ENCODE measurements at places on chromosomes 7 and 10. TPM values are rescaled to one million over a fixed set of nuclear protein-coding genes. Genes with fewer than 3 reads are reported as not detected.
A peak's percentile ranks its signal among the peaks of the same experiment; 100 is the strongest.

- H3K4me1 ChIP-seq, result no peaks in the 10 kb centered on the region
- H3K36me3 ChIP-seq, result no peaks in the 10 kb centered on the region
- H3K27me3 ChIP-seq, result no peaks in the 10 kb centered on the region
- no peak for DNase-seq
These were observed 76.2 kb downstream of the SFMBT2 start for GRCh38 chr10:7334642-7334964.

DNA sequence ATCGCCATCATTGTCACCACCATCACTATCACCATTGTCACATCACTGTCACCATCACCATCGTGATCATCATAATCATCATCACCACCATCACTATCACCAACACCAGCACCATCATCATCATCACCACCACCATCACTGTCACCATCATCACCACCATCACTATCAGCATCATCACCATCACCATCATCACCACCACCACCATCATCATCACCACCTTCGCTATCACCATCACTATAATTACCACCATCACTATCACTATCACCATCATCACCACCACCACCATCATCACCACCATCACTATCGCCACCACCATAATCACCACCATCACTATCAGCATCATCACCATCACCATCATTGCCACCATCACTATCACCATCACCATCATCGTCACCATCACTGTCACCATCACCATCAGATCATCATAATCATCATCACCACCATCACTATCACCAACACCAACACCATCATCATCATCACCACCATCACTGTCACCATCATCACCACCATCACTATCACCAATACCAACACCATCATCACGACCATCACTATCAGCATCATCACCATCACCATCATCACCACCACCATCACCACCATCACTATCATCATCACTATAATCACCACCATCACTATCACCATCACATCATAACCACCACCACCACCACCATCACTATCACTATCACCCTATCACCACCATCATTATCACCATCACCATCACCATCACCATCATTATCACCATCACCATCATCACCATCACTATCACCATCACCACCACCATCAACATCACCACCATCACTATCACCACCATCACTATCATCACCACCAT is 6.0 kb upstream of the GNA12 start:
- no peak overlapping the region for H3K4me3 ChIP-seq
- no peak for DNase-seq
- no peak overlapping the region for H3K27ac ChIP-seq
- H3K27me3 ChIP-seq, result no peaks in the 10 kb centered on the region
- no peaks in the 10 kb centered on the region for H3K4me1 ChIP-seq
- H3K36me3 ChIP-seq, result no peaks in the 10 kb centered on the region

GRCh38 chr7:92854501-92855238 is 18.3 kb upstream of the CDK6 start:
- H3K36me3 ChIP-seq, result no peaks in the 10 kb centered on the region
- H3K27me3 ChIP-seq, result no peaks in the 10 kb centered on the region
- no peaks in the 10 kb centered on the region for H3K4me1 ChIP-seq
- H3K4me3 ChIP-seq, result no peak overlapping the region
- H3K27ac ChIP-seq, result no peak overlapping the region

DNA sequence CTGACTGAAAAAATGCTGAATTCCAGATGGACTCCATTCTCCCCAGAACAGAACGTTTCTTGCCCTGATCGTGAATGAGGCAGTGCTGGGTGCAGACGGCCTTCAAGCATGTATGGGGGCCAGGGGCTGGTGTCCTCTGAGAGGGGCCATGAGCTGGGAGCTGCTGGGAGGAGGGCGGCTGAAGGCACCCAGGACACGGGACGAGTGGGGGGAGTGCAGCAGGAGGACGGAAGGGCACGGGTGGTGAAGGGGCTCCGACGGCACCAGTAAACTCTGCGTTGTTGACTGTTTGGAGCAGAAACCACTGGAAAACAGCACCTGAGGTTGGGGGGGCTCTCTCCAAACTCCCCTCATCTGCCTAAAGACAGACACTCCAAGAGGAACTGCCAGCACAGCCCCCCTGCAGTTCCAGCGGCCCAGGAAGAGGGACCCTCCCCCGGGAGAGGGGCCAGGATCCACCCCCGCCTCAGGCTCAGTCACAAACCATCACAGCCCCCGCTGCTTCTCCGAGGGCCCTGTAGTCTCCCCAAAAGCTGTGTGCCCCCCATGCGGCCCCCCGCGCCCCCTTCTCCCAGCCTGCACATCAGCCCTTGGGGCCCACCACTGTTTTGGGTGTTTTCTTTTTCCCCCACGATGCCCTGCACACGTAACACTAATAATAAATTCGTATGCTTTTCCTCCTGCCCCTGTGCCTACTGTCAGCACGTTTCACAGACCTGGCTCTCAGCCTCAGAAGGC is 55.5 kb downstream of the DPYSL4 start:
- no peak overlapping the region for H3K27ac ChIP-seq
- peak; percentile 65 for DNase-seq
- no peaks in the 10 kb centered on the region for H3K36me3 ChIP-seq
- no peak overlapping the region for H3K4me3 ChIP-seq
- H3K27me3 ChIP-seq, result no peaks in the 10 kb centered on the region

DNAJB9 gene
- 28.4 TPM for total RNA-seq

- H3K27me3 ChIP-seq, result no peaks in the 10 kb centered on the region
- H3K36me3 ChIP-seq, result no peaks in the 10 kb centered on the region
- no peak overlapping the region for H3K27ac ChIP-seq
- DNase-seq, result no peak
- no peak overlapping the region for H3K4me3 ChIP-seq
These were observed 201.0 kb upstream of the TPK1 start for GRCh38 chr7:145036604-145037405.

DNA sequence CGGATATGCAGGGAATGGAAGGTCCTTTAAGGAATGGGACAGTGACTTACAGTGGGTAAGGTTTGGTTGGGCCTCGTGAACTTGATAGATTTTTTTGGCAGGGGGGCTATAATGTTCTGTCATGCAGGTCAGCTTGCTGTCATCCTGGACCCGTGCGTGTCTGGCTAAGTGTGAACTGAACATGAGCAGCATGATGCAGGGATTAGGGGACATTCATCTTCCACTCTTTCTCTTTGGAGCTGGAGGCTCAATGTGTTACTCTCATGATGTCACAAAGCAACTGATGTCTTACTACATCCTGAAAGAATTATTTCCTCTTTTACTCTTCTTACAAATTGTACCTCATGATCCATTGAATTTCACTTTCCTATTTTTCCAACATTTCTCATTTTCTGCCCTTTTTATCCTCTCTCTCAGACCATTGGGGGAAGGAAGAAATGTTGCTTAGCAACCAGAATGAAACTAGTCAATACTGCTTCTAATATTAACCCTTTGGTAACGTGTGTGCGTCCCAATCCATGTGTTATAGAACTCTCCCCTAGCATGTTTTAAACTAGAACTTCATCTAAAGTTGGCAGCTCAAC is 549.1 kb downstream of the LRMDA start:
- no peak for DNase-seq
- no peak overlapping the region for H3K27ac ChIP-seq

PON2 gene
- total RNA-seq, result 304 TPM

ZC3HAV1L gene
- 7.3 TPM for total RNA-seq

PNLIPRP2 gene
- total RNA-seq, result not detected

DNA sequence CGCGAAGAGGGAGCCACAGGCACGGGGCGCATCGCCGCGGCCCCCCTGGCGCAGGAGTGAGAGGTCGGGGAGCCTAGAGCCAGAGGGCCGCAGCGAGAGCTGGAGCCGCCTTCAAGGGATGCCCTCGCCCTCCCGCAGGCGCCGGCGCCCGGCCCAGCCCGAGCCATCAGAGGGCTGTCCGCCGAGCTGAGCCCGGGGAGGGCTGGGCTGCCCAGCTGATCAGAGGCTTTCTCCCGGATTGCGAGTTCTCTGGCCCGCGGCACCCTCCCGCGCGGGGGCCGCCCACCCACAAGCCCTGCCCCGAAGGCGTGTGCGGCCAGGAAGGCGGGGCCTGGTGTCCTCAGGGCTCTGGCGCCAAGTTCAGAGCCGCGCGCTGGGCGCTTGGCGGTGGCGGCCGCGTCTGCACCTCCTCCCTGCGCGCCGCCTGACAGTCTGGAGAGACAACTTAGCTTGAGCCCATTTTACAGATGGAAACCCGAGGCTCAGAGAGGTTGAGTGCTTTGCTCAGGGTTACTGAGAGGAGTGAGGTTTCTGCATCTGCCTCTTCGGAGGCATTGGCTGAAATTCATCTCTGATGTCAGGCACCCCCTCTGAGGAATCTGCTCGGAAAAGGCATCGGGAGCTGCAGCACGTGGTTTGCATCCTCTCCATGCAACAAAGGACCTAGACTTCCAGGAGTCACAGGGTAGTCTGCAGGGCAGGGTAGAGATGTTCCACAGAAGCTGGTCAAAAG is 3.8 kb upstream of the ANTXRL start:
- no peaks in the 10 kb centered on the region for H3K27me3 ChIP-seq
- no peak overlapping the region for H3K27ac ChIP-seq
- H3K36me3 ChIP-seq, result no peaks in the 10 kb centered on the region
- DNase-seq, result peak; percentile 96
- peak overlapping the region; percentile 56 for H3K4me3 ChIP-seq
- H3K4me1 ChIP-seq, result peaks cover 38% of the 10 kb centered on the region

CPA2 gene
- total RNA-seq, result not detected

DNA sequence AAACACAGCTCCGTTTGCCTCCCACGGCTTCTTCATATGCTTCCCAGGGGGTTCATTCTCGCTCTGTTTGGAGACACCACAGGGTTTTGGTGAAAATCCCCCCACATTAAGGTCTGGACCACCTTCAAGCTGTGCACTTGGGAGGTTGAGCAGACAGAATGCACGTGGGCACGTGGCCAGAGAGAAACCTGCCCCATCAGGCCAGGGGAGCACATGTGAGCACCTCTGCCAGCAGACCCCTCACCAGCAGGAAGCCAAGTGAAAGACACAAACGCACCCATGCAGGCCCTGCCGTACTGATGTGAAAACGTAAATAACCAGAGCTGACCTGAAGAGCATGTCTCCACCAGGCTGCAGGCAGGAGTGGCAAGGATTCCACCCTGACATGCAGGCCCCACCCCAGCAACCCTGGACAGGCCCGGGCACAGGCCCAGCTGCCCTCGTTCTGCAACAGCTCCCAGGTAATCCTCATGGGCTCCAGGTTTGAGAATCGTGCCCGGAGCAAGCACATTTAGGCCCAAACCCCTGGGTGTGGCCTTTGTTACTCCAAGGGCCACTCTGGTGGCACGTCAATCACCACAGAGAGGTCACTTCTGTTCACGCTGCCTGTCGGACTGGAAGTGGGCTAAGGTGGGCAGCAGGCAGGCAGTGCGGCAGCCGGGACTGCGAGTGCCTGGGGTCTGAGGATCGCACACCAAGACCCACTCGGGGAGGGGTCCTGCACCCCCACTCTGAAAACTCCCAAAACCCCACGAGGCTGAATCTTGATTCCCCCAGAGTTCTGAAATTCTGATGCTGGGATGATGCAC is 184.4 kb downstream of the PTPRN2 start:
- no peaks in the 10 kb centered on the region for H3K27me3 ChIP-seq
- DNase-seq, result no peak
- no peaks in the 10 kb centered on the region for H3K4me1 ChIP-seq
- no peak overlapping the region for H3K27ac ChIP-seq
